ENCODE measurements at places on chromosomes 5 and 9.

DNA sequence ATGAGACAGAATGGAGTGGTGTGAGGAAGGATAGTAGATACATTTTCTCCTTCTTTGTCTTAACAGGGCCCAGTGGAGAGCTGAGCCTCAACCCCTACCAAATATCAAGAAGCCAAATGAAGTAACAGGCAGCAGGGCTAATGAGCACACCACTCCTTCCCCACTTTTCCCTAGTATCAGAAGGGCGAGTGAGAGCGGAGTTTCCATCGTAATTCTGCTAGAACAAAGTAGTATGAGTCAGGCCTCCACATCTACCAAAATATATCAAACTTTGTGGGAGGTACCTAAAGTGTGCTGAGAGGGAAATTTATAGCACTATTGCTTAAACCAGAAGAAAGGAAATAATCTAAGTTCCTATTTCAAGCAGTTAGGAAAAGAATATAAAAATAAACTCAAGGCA, 769.0 kb upstream of the RGMB start:
- no peak for DNase-seq

DNA sequence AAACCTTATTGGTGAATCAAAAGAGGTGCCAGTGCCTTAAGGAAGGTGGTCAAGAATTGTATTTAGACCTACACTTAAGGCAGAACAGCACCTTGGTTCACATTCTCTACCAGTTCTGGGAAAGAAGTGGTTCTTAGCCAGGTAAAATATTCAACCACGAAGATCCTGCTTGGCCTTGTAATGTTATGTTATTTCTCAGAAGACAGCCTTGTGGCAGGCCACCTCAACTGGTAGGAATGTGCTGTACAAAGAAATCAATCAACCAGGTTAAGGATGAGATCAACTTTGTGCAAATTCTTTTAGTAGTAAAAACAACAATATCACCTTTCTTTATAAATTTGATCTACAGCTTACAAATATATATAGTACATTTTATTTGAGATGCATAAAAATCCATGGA, 246.8 kb downstream of the ARRDC3 start:
- peak; percentile 40 for DNase-seq

DNA sequence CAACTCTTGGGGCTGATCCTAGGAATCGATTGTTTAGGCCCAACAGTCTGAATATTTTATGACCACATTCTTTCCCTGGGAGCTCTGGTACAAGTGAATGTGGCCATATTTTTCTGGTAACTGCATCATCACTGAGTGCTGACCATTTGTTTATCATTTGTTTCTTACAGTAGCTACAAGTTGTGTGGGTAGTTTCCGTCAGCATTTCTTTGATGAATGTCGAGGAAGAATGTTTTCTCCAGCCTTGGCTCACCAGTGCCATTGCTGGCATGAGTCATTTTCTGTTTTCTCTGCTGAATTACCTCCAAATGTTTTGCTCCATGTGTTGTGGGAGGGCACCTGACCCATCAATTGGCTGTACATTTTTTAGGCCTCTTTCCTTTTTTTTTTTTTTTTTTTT, 14.1 kb upstream of the CARD19 start:
- DNase-seq: peak; percentile 57

GRCh38 chr5:96316017-96316416, 117.0 kb downstream of the PCSK1 start:
- no peak for DNase-seq
